ENCODE measurements at places on chromosomes 3 and 15.
A peak's percentile ranks its signal among the peaks of the same experiment; 100 is the strongest.

DNA sequence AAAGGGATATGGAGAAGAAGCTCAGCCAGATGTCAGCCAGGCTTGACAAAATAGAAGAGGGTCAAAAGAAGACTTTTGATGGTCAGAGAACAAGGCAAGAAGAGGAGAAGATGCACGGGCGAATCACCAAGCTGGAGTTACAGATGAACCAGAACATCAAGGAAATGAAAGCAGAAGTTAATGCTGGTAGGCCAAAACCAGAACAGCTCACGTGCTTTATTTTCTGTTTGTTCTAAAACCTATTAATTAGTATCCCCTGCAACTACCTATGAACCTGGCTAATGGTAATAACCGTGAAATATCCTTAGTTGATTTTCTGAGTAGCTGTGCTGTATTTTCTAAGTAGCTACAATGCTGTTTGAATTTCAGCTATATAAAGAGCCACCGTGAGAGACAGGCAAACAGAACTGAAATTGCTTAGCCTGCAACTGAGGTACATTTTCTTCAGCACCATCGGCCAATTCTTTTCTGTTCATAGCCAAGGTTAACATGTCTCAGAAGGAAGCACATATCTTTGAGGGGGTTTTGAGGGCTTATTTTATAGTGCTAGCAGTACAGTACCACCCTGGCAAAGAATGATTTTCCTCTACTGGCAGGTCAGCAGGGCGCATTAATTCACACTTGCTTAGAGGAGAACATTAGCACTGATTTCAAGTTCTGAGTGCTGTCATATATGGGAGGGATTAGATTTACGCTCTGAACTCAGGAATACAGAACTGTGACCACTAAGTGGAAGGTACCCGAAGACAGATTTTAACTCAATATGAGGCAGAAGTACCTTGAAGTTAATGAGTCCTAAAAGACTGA is 78.9 kb downstream of the FAM81A start:
- no peak for DNase-seq
- H3K36me3 ChIP-seq: no peaks in the 10 kb centered on the region
- H3K27me3 ChIP-seq: peaks cover 14% of the 10 kb centered on the region
- H3K4me1 ChIP-seq: peaks cover 7% of the 10 kb centered on the region
- H3K27ac ChIP-seq: peak overlapping the region; percentile 73

DNA sequence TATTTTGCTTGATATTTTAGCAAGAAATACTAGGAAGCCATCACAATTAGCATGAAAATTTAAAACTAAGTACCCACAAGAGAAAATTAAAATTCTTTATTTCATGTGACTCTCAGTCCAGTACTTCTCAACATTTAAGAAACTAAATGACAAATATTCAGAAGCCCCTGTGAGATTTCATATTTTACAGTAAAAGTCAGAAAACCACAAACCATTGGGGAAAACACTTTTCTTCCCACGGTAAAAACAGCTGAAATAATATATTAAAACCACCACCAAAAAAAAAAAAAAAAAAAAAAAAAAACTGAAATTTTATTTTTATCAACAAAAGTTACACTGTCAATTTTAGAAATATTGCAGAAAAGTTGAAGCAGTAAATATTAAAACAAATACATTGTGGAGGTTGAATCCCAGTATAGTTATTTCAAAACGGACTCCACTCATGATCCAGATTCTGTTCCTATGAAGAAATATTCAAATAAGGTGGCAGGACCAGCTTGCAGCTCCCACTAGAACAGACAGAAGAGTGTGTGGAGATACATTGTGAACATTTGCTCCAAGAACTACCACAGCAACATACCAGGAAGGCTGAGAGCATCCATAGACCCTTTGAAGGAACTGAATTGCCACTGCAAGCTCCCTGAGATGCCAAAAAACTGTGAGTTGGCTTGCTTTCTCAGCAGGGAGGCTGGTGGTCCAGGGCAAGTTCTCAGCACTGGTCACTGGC is 308.2 kb downstream of the CTNNB1 start:
- no peak for DNase-seq
- no peaks in the 10 kb centered on the region for H3K4me1 ChIP-seq
- H3K27me3 ChIP-seq: no peaks in the 10 kb centered on the region

DNA sequence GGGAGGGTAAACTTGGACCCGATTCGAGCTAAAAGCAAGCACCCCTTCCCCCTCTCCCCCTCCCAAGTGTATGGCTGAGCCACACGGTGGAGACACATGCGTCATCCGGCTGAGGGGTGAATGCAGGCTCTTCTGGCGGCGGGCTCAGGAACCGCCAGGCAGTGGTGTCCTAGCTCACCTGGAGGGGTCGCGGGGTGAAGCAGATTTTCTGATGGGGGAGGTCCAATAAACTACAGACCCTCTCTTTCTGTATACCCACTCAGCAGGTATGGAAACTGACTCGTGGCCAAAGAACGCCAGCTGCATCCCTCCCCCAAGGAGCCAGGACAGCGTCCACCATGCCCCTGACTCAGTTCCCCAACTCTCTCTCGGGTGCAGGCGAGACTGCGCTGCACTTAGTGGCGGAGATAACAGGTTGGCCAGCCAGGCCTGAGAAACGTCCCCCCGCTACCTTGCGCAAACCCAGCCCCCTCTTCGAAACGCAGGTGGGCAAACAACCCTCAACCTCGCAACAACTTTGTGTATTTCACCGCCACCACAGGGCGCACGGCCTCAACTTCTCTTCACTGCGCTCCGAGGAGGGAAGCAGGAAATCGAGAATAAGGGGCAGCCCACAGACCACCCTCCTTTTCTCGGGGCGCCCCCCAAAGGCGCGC is 1.3 kb downstream of the MAGI1 start:
- no peak for DNase-seq
- H3K4me3 ChIP-seq: no peak overlapping the region
- peaks cover 13% of the 10 kb centered on the region for H3K4me1 ChIP-seq
- H3K36me3 ChIP-seq: no peaks in the 10 kb centered on the region
- H3K27ac ChIP-seq: no peak overlapping the region
- H3K27me3 ChIP-seq: peaks cover 13% of the 10 kb centered on the region

GRCh38 chr15:91255670-91256192 is 155.7 kb downstream of the SV2B start:
- H3K4me3 ChIP-seq: no peak overlapping the region
- H3K36me3 ChIP-seq: no peaks in the 10 kb centered on the region
- no peak for DNase-seq
- peaks cover 5% of the 10 kb centered on the region for H3K4me1 ChIP-seq
- H3K27ac ChIP-seq: no peak overlapping the region
- no peaks in the 10 kb centered on the region for H3K27me3 ChIP-seq

DNA sequence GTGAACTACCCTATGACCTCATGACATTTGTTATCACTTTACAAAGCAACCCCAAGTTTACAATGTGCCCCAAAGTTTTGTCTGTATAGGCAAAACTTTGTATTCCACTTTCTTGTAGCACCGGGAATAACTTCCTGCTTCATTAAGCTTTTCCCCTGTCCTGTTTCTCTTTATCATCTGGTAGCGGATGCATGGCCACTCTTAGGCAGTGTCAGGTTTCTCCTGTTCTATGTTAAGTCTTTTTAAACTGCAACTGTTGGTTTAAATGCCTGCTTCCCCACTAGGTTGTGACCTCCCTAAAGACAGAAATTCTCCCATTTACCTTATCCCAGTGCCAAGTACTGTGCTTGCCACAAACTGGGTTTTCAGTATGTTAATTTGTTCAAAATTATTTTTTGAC is 433.6 kb upstream of the DPH6 start:
- no peaks in the 10 kb centered on the region for H3K36me3 ChIP-seq
- H3K27ac ChIP-seq: no peak overlapping the region
- no peaks in the 10 kb centered on the region for H3K27me3 ChIP-seq
- no peaks in the 10 kb centered on the region for H3K4me1 ChIP-seq
- no peak overlapping the region for H3K4me3 ChIP-seq

- DNase-seq: no peak
- H3K27ac ChIP-seq: no peak overlapping the region
- no peaks in the 10 kb centered on the region for H3K27me3 ChIP-seq
- no peaks in the 10 kb centered on the region for H3K36me3 ChIP-seq
- no peaks in the 10 kb centered on the region for H3K4me1 ChIP-seq
- no peak overlapping the region for H3K4me3 ChIP-seq
Observed at GRCh38 chr3:31934866-31935265, 46.2 kb downstream of the OSBPL10 start.

- H3K27ac ChIP-seq: no peak overlapping the region
- no peak for DNase-seq
- no peak overlapping the region for H3K4me3 ChIP-seq
Observed at GRCh38 chr15:82110144-82110543, 64.3 kb upstream of the MEX3B start.

GRCh38 chr3:50246517-50246954 is 10.5 kb downstream of the GNAI2 start:
- H3K4me1 ChIP-seq: peaks cover 99% of the 10 kb centered on the region
- DNase-seq: peak; percentile 92
- peak overlapping the region; percentile 24 for H3K4me3 ChIP-seq
- H3K36me3 ChIP-seq: peaks cover 21% of the 10 kb centered on the region

Data from natural killer cell (primary cell).